ENCODE measurements at places on chromosomes 11 and 22.

DNA sequence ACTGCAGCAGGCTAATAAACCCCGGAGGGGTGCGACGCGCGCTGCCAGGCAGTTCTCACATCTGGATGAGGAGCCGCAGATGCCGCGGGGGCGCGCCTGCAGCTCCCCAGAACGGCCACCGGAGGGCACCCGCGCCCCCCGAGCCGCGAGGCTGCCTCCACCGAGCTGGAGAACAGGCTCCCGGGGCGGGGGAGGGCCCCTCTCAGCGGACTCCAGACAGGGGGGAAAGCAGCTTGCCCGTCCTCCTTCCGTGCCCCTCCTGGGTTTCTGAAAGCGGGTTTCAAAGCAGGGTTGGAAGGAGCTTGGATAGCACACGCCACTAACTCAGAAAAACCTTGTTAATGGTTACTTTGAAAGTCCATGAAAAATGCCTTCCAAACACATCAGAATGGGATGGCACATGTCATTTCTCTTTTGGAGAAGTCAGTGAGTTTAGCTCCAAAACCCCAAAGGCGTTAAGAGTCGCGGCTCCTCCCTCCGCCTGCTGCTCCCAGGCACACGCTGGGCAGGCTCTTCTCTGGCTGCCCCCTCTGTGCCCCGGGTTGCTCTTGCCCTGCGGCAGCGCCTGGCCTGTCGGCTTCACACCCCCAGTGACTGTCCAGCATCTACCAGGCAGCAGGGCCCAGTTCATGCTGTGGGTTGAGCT, 317.8 kb downstream of the NTM start:
- DNase-seq: peak; percentile 46

GRCh38 chr11:121587182-121587581, 134.4 kb upstream of the SORL1-AS1 start:
- no peak for DNase-seq

GRCh38 chr11:120375076-120375475, 38.9 kb downstream of the ARHGEF12 start:
- no peak for DNase-seq

- DNase-seq: no peak
These were observed 82.5 kb upstream of the DDI1 start for GRCh38 chr11:103953797-103954486.

GRCh38 chr11:122253589-122254231, 137.7 kb upstream of the BLID start:
- no peak for DNase-seq

- DNase-seq: peak; percentile 42
These were observed 10.5 kb downstream of the AASDHPPT start for GRCh38 chr11:106087815-106088435.

DNA sequence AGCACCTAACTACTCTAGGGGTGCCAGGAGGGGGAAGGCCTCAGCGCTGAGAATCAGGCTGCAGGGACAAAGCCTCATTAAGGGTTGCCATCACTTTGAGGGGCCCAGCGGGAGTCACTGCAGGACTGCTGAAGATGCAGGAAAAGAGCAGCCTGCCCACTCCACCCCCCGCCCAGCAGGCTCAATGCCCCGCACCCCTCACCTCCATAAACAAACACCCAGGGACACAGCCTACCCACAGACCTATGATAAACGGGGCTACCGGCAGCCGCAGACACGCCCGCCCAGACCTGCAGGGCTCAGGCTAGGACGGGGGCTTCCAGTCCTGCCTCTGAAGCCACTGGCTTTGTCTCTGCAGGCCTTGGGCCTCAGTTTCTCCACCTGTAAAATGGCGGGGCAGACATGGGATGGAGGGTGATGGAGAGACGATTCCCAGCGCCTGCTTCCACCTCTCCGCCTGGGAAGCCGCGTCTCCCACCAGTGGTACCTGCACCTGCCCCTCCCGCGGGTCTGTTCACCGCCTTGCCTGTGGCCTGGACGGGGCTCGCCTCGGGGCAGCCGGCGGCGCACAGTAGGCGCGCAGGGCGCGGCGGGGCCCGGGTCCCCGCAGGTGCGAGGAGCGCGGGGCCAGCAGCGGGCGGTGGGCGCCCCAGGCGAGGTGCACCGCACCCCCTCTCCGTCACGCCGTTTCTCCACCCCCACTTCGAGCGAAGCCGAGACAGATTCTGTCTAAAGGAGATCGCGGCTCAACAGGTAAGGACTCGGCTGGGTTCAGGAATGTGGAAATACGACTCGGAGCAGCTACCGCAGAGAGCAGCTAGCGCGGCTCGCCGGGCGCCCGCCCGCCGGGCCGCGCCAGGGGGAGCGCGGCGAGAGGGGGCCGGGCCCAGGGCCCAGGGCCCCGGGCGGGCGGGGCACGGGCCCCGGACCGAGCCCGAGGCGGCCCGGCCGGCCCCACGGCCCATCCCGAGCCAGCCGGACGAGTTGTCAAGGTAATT, 1.5 kb downstream of the WNT7B start:
- no peak for DNase-seq

- DNase-seq: no peak
These were observed 22.4 kb upstream of the LRRC10B start for GRCh38 chr11:61486011-61486620.

- DNase-seq: no peak
These were observed 24.0 kb downstream of the SWAP70 start for GRCh38 chr11:9687711-9688477.

DNA sequence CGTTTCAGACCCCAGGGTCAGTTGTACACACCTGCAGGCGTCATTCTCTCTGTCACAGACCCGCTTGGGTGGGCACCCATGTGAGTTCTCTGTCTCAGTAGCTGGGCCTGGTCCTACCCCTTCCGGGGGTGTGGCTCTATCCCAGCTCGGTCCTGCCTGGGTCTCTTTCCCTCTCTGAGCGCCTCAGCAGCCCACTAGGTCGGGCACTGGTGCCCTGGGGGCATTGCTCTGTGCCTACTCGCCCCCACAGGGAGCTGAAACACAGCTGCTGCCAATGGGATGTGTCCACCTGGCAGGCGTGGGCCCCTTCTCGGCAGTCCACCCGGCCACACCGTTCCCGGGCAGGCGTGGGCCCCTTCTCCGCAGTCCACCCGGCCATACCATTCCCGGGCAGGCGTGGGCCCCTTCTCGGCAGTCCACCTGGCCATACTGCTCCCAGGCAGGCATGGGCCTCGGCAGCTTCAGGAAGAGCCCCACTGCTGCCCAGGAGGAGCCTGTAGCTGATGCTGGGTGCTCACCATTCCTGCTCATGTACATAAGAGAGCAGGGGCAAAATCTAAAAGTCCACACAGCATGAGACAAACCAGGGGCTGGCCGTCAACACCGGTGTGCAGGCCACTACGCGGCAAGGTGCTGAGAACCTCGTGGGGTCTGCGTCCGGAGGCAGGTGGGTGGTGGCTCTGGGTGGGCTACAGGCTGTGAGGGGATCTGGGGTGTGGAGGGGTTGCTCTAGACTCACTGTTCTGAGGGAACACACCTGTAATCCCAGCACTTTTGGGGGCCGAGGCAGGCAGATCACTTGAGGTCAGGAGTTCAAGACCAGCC, 12.3 kb downstream of the MLC1 start:
- no peak for DNase-seq

DNA sequence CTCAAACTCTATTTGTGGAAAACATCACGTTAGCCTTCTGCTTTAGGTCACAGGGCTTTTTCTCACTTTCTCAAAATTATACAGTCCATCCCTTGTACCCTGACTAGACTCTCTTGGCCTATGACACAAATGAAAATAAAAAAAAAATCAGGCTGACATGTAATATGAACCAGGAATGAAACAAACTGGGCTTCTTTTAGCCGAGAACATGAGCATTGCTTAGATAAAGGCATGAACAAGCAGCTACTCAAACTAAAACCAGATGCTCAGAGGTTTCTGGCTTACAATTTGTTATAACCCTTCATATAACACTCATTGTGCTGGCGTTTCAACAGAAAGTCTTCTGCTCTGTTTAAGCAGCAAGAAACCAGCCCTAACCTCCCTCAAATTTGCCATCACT, 265.5 kb upstream of the NARS2 start:
- no peak for DNase-seq

DNA sequence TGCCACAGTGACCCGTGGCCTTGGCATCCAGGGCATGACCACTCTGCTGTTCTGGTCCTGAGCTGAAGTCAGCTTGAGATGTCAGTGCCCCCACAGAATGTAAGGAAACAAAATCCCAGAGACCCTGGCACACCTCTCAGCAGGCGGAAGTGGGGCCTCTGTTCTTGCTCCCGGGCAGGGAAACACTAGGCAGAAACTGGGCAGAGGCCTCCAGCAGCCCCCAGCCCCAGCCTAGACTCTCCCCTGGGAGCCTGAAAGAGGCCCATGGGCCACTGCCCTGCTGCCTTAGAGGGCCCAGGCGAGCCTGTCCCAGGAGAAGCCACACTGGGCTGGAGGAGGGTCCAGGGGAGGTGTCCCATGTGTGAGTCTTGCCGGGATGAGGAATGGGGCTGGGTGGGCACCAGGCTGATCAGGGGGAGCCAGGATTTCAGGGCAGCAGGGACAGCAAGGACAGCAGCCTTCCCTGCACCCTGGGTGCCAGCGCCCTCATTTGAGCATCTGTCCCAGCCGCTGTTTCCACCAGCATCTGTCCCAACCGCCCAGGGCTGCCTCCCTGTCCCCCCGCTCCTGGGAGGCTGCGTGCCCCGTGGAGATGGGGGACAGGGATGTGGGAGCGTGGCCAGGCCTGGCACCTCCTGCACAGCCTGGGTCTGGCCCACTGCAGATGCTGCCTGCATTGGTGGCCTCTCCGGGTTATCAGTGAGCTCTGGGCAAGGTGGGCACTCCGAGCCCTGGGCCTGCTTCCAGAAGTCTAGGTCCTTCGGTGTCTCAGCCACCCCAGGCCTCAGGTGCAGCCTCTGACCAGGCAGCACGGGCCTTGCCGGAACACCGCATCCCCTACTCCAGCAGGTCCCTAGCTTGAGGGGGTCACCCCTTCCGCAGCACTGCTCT, 1072.4 kb downstream of the BRD1 start:
- DNase-seq: no peak

DNA sequence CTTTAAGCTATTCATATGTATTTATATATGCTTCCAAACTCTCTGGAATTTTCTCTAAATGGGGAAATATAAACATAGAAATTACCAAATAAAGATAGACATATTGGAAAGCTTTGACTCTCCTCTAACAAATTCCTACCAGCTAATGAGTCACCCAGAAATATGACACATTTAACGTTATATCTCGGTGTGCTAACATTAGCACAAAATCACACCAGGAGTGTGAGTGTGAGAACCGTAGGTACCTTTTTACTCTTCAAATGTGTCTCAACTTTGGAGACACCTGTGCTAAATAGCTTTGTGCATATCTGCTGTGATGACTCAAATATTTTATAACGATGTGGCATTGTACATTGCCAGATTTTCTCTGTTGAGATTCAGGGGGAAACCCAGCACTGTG, 714.4 kb downstream of the METTL15 start:
- DNase-seq: no peak

- peak; percentile 9 for DNase-seq
These were observed 107.4 kb downstream of the SERGEF start for GRCh38 chr11:17905477-17905876.

DNA sequence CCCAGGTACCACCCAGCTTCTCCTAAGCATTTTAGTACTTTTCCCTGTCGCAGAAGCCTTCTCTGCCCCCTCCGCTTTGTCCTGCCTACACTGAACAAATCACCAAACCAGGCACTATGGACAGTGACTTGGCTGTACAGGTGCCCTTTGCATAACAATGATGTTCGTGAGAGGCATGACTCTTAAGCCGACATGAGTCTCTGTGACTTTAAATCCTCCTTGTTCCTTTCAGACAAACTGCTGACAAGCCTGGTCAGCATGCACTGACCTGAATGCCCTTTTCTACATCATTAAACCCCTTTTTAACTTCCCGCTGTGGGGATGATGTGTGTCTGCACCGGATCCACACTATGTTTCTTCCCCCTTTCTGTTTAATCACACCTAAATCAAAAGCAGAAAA, 16.6 kb downstream of the CAVIN3 start:
- DNase-seq: no peak

- DNase-seq: no peak
These were observed 11.8 kb downstream of the PNPLA5 start for GRCh38 chr22:43879901-43880540.

DNA sequence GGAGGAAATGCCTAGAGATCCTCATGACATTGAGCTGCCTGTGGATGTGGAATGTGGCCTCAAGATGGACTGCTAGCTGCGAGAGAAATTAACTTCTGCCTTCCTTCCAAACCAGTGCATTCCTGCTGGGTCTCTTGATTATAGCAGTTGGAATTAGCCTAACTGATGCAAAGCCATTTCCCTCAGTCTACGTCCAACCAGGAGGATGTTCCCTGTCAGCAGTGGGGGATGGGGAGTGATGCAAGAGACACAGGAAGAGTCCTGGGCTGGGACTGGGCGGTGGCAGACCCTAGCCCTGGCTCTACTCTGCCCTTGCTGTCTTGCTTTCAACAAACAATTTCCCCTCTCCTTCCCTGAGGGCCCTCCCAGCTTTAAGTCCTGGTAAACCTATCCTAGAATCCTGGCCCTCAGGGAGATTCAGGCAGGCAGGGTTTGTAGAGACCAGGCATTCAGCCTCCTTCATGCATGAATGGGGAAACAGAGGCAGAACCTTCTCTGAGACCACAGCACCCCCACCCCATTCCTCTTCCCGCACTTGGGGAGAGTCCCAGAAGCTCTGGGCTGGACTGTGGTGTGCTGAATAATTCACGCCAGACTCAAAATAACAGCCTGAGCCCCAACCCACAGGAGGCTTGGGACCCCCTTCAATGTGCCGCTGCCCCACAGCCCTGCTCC, 17.0 kb downstream of the C11orf96 start:
- DNase-seq: no peak

DNA sequence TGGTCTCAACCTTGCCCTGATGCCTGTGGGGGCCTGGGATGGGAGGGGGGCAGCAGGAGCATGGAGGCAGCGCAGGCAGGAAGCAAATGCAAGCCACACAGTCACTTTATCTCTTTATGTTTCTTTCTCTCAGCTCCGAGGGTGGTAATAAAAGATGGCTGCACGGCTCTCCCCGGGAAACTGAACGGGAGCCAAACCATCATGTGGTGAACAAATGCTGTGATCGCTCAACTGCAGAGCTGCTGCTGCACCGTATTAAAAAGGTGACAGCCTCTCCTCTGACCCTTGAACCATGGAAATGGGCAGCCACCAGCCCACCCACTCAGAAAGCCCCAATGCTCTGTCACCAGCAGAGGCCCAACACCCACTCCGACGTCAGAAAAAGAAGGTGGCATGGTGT, 110.0 kb downstream of the TIMP3 start:
- DNase-seq: no peak

GRCh38 chr22:29206372-29207242, 911 bp downstream of the EMID1 start:
- DNase-seq: no peak

DNA sequence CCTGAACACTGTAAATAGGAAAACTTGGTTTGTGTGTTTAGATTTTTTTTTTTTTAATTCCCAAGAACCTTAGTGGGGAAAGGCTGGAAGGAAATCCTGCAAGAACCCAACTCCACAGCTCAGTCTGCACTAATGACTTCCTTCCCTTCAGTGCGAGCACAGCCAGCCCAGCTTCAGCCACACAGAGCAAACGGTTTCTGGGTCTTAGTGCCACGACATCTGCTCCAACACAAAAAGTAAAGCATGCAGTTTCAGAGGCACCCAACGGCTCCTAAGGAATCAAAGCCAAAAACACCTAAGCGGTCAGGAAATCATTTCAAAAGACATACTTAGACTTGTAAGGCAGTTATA, 236.1 kb downstream of the TTC28 start:
- DNase-seq: peak; percentile 1

- no peak for DNase-seq
These were observed 20.9 kb downstream of the SHISAL1 start for GRCh38 chr22:44291674-44292360.

Measured in OCI-LY7 (cell line).